Stimulated activated CD4-positive, alpha-beta T cell treated with anti-CD3 and anti-CD28 coated beads, TNF-alpha, amount 100 ng/mL, for 1 hour (primary cell): ENCODE measurements at places on chromosomes 4 and X.

DNA sequence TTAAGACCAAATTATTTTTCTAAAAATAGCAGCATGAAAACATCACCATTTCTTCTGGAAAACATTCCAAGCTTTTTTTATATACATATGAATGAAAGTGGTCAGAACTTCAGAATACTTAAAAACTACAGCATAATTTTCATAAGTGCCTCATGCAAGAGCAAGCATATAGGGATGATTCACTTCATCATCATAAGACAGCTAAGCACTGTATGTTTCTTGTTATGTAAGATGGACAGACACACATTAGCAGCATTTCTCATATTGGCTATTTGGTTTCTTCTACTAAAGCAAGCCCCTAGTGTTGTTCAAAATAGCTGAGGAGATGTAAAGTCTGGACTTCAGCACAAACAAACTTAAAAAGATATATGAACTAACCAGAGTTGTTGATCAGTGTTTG, 213.1 kb upstream of the NOCT start:
- no peak for DNase-seq

GRCh38 chr4:139749835-139750498, 84.3 kb downstream of the MGST2 start:
- DNase-seq: no peak

DNA sequence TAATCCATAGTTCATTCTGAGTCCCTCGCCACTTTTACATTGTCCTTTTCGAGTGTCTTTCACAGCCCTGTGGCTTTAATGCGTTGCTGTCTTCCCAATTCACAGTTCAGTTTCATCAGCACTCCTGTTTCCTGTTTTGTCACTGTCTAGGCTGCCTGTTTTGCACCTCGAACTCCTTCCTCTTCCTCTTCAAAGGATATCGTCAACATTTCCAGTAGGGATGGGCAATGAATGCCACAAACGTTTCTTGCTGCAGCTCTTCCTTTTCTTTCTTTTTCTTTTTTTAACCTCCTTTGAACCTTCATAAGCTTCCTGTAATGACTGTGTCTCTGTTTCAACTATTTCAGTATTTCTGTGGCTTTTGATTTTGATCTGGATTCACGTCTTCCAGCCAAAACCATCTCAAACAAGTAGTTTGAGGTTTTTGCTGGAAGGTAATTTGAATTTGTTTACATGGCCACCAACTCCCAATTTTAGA, 105.4 kb downstream of the ANXA3 start:
- no peak for DNase-seq

- no peak for DNase-seq
Observed at GRCh38 chrX:31124536-31124935, 52.7 kb upstream of the FTHL17 start.

DNA sequence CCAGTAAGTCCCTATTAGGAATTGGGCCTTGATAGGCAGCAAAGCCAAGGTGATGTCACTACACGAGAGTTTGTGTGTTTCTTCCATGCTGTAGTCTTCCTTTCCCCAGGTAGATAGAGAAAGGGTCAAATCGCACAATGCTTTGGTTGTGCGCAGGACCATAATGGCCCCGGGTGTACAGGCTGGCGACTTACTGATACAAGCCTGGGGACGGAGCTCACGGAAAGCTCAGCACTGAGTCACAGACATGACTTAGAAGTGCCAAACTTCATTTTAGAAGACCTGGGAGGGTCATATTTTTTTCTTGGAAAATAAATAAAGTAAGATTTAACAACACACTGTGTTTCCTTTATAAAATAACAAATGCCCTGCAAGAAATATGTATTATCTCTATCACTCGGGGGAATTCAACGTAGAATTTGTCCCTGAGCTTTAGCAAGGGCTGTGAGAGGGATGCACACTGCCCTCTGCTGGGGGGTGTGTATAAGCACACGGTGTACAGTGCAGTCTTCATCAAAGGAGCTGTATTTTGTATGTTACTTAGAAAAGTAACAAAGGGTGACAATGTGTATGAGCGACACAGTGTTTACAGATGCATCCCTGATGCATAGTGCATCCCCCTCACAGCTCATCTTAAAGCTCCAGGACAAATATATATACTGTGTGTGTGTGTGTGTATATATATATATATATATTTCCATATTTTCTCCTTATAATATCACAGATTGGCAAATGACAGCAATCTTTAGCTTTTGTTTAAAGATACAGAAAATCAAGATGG, 254.5 kb upstream of the VEGFC start:
- DNase-seq: no peak

GRCh38 chr4:139809757-139810140, 144.1 kb downstream of the MGST2 start:
- DNase-seq: no peak
